ENCODE measurements at places on chromosomes 2 and 18.
A peak's percentile ranks its signal among the peaks of the same experiment; 100 is the strongest.

- DNase-seq = no peak
Measured at GRCh38 chr18:23958036-23958435, 56.5 kb upstream of the TTC39C start.

DNA sequence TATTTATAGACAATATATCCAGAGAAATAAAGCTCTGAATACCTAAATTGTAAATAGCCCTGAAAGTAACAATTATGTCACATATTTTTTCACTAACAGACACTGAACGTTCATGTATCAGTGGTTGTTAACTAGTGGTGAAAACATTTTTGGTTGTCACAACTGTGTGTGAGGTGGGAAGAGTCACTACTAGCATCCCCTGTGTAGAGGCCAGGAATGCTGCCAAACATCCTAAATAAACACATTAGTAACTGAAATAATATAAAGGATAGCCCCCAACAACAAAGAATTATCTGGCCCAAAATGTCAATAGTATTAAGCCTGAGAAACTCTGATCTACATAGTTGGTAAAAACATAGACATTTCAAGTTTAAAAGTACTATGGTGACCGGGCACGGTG, 64.5 kb downstream of the ROCK1 start:
- DNase-seq = no peak

DNA sequence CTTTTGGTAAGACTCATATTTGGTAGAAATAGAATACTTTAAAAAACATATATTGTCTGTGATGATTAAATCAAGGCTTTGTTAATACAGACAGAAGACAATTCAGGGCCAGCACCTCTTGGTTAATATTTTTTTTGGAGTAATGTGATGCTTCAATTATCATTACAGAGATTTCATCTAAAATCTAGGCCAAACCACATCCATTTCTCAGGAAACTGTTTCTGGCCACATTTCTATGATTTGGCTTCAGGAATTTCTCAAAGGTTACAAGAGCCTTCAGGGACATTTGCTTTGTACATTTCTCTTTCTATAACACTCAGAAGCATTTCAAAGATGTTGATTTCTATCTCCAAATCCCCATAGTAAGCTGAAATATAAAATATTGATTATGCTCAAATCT, 614.9 kb downstream of the LRP1B start:
- no peak for DNase-seq

DNA sequence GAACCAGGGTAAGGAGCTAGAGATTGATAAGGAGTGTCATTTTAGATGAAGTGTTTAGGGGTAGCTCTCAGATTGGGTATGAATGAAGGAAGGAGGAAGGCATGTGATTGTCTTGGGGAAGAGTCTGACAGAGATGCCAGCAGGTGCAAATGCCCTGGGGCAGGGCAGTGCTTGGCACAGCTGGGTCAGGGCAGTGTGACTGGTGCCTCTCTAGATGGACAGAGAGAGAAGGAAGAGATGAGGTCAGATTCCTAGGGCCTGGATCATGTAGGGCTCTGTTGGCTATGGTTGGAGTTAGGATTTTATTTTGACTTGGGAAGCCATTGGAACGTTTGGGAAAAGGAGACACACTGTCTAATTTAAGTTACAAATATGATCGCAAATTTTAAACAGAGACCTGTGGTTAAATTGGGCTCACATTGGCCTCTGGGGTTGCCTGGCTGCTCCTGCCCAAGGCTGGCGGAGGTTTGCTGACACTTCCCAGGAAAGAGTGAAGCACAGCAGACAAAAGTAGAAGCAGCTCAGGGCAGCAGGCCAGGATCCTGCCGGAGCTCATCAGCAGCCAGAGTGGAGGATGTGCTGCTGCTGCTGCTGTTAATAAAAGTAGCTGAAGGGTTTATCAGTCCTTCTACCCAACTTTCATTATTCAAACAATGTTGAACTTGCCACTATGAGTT, 32.7 kb upstream of the FHL2 start:
- no peak for DNase-seq

DNA sequence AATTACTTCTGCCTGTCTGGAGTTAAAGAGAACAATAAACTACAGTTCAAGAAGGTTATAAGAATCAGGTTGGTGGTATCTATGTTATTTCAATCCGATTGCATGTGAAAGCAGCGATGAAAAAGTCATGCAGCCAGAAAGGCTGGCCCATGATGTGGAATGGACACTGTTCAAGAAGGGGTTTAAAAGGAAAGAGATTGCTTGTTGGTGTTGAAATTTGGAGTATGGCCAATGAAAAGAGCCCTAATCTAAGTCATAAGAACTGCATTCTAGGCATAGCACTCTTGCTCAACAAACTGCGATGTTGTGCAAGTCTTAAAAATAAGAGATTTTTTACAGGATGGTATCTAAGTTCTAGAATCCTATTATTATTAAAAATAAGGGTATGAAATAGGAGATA, 61.3 kb downstream of the EFEMP1 start:
- peak; percentile 32 for DNase-seq

- DNase-seq = no peak
Measured at GRCh38 chr18:72122103-72122502, 422.0 kb downstream of the CBLN2 start.

DNA sequence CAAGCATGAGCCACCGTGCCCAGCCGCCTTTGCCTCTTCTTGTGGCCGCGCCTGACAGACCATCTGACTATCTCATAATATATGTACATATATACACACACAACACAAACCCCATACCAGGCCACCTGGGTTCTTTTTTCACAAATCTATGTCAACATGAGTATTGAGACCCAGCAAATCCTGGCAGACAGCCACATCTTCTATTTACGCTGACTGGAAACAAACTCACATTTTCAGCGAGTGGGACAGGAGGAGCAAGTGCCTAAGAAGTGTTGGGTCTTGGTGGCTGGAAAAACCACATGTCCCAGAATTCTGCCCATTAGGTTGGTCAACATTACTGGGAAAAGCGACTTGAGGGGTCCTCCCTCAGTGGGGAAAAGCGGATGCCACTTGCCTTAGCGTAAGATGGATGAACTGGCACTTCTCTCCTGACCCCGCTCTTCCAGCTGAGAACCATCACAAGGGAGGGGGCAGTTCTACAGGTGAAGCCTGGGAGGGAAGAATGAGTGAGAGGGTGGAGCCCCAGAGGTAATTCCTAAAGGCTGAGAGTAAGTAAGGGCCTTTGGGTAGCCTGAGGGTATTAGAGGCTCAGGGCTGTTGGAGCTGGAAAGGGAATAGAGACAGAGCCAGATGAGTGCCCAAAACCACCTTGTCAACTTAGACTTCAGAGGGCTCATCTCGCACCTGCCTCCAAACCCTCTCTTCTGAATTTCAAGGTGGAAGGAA, 1.9 kb downstream of the SCYGR3 start:
- DNase-seq = no peak

GRCh38 chr18:73462092-73462491, 594.3 kb upstream of the NETO1 start:
- DNase-seq = no peak

DNA sequence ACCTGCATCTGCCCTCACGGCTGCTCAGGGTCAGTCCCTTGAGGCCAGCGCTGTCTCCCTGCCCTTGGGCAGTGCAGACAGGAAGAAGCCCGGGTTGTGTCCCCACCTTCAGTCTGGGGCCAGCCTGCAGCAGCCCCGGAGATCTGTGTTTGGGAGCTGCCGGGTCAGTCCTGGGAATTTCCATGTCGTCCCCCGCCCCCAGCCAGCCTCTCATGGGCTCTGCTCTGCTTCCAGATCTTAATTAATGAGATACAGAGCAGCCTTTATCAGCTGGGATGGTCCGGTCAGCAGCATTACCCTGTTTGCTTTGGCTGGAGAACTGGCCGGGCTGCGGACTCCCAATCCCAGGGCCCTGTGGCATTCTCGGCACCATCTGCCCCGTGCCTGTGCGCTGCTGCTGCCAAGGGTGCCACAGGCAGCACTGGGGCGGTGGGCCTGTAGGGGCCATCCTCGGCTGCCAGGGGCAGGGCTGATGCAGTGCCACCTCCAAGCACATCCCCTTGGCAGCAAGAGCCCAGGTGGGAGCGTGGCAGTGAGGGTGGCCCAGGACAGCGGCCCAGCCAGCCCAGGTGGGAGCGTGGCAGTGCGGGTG, 2.4 kb downstream of the BOK start:
- no peak for DNase-seq

DNA sequence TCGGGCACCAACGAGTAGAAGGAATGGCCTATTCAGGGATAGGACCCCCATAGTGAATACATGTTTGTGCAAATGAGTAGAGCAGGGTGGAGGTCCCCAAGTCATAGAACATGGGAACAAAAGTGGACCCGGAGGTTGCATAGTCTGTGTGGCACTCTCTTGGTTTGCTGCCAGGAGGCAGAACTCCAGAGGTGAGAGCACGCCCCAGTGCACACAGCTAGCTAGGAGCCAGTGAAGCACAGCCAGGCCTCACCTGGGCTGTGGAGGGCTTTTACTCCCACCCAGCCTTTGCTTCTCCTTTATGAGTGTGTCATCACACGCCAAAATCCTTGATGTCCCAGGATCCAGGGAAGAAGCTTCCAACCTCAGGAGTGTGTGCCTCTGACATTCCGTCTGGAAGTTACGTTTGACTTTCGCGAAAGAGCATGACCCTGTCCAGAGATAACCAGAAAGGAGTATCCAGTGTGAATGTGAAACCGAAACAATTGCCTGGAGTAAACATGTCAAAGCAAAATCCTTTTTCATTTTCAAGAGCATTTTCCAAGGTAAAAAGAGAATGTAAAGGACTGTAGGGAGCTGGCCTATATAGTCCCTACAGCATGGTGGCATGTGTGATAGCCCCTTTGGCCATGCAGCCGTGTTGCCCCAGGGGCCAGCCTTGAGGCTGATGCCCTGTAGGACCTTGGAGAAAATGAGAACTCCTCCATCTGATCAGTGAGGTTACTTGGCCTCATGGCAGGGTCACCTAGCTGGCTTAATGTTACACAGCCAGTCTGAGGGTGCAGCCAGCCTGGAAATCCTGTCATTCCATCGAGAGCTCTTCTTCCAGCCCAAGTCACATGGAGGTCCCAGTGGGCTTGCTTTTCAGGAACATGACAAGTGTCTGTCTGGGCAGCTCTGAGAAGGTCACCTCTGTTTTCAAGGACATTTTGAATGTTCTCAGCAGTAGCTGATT, 8.8 kb downstream of the TRIB2 start:
- DNase-seq = no peak

DNA sequence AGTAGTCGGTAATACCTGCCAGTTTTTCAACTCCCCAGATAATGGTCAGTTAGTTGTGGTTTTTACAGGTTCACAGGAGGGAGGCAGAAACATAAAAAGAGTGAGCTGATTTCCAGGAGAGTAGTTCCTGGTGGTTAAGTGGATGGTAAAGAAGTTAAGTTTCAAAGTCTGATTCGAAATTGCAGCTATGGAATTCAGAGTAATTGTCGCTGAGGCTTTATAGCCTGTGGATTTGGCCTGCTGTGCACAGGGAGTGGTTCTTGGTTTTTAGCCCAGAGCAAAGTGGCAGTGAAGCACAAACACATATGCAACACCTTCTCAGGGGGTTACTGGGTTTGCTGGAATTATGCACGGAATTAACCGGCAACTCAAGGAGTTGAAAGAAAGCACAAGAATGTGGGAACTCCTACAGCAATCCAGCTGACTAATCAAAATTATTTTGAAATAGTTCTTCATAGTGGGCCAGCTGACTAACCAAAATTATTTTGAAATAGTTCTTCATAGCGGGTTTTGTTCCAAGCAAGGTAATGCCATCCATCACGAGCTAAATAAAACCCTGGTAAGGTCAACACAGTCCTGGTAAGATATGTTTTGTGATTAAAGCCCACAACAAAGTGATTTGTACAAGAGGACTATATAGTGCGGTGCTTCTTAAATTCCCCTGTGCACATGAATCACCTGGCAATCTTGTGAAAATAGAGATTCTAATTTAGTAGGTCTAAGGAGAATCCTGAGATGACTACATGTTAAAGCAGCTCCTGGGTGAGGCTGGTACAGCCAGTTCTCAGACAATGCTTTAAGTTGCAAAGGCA, 94.4 kb downstream of the SGPP2 start:
- DNase-seq = peak; percentile 13

DNA sequence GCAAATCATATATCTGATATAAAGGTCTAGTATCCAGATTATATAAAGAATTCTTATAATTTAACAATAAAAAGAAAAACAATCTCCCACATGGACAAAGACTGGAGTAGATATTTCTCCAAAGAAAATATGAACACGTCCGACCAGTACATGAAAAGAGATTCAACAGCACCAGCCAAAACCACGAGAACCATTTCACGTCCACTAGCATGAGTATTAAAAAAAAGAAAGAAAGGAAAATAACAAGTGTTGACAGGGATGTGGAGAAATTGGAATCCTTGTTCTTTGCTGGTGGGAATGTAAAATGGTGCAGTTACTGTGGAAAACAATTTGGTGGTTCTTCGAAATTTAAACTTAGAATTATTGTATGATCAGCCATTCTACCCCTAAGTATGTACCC, 432.7 kb upstream of the TRIB2 start:
- DNase-seq = no peak

- no peak for DNase-seq
Measured at GRCh38 chr2:393711-394696, 106.1 kb upstream of the ALKAL2 start.

- DNase-seq = no peak
Measured at GRCh38 chr18:43588838-43589237, 311.5 kb upstream of the SYT4 start.

- no peak for DNase-seq
Measured at GRCh38 chr18:42187611-42188380, 232.8 kb downstream of the PIK3C3 start.

- no peak for DNase-seq
Measured at GRCh38 chr2:234705108-234705507, 208.2 kb upstream of the ARL4C start.

DNA sequence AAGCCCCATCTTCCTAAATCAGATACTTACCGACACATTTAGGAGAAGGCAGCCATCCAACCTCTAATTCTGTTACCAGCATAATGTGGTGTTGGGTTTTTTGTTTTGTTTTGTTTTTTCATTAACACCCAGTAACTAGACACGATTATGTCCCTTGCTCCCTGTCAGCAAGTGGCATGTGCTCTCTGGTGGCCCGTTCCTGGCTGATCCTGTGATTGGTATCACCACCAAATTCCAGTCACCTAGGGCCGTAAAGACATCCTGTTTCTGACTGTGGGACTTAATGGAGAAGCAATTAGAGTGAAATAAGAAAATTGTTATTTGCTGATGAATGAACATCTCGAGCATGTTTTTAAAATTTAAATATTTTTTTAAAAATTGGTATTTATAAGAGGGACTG, 5.9 kb upstream of the DLX1 start:
- DNase-seq = no peak

- DNase-seq = no peak
Measured at GRCh38 chr2:160287476-160287875, 87.4 kb upstream of the ITGB6 start.

- DNase-seq = no peak
Measured at GRCh38 chr18:66729442-66730239, 125.8 kb upstream of the CDH19 start.

- no peak for DNase-seq
Measured at GRCh38 chr2:149716687-149717086, 129.1 kb upstream of the MMADHC start.

Data from inflammatory macrophage treated with lipopolysaccharide for 1 hour (primary cell).